ENCODE measurements at places on chromosomes 13 and 19.

DNA sequence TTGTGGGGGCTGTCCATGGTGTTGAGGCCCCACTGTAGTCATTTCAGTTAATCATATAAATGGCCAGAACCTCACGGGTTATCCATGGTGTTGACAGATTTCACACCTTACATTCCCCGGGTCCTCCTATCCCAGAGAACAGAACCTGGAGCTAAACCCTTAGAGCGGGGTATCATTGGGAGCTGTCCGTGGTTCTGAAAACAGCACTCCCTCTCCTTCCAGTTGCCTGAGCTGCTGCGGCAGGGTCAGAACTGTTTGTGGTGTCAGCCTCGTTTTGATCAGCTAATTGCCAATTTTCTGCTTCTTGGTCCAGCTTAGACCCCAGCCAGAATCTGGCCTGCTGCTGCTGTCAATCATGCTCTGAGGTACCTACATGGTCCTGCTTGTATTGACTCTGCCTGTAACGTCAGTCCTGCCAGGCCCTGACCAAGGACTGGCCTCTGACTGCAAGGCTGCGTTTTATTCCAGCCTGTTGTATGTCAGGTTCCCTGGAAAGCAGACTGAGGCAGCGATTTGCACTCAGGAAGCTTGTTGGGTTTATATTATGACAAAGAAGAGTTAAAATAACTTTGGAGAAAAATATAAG, 55.8 kb upstream of the KCTD15 start:
- no peak for DNase-seq

DNA sequence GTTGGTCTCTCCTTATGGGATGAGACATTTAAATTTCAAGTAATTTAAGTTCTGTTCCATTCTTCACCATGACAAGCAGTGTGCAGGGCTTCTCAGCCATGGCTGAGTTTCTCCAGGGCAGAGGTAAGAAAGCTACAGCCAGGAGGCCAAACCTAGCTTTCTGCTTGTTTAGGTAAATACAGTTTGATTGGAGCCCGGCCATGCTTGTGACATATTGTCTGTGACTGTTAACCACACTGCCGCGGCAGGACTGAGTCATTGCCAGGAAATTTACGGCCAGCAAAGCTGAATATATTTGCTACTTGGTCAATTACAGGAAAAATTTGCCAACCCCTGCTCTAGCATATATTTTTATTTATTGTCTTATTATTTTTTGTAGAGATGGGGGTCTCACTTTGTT, 10.7 kb downstream of the NLRP8 start:
- no peak for DNase-seq

GRCh38 chr19:19550972-19551852, 13.1 kb downstream of the CILP2 start:
- no peak for DNase-seq

DNA sequence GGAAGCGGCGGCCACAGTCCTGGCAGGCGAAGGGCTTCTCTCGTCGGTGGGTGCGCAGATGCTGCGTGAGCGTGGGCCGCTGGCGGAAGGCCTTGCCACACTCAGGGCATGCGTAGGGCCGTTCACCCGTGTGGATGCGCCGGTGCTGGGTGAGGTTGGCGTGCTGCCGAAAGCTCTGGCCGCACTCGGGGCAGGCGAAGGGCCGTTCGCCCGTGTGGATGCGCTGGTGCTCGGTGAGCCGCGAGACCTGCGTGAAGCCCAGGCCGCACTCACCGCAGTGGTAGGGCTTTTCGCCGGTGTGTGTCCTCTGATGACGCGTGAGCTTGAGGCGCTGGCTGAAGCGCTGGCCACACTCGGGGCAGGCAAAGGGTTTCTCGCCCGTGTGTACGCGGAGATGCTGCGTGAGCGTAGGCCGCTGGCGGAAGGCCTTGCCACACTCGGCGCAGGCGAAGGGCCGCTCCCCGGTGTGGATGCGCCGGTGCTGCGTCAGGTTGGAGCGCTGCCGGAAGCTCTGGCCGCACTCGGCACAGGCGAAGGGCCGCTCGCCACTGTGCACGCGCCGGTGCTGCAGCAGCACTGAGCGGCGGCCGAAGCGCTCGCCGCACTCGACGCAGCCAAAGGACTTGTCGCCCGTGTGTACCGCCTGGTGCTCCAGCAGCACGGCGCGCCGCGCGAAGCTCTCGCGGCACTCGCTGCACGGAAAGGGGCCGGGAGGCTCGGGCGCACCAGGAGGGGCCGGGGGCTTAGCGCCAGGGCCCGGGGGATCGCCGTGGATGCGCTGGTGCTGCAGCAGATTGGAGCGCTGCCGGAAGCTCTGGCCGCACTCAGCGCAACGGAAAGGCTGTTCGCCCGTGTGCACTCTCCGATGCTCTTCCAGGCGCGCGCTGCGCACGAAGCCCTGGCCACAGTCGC, 4.0 kb upstream of the UBE2M start:
- peak; percentile 73 for DNase-seq

- DNase-seq: no peak
Measured at GRCh38 chr13:85298387-85298924, 500.8 kb downstream of the SLITRK6 start.

DNA sequence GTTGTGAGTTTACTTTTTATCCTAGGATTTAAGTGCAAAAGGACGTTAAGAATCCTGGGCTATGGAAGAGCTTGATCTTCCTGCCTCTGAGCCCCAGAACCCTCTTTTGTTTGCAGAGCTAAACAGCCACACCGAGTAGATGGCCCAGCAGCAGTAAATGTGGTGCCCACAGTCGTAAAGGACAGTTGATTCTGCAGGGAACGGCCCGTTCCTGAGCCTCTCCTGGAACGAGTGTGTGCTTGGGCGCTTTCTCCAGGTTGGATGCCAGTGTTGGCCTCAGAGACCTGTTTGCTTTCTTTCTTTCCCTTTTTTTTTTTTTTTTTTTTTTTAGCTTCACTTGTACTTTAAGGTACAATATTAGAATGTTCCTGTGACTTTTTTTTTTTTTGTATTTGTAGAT, 41.7 kb downstream of the SPATA13 start:
- DNase-seq: no peak

GRCh38 chr19:8017808-8018207, 12.4 kb upstream of the ELAVL1 start:
- no peak for DNase-seq

DNA sequence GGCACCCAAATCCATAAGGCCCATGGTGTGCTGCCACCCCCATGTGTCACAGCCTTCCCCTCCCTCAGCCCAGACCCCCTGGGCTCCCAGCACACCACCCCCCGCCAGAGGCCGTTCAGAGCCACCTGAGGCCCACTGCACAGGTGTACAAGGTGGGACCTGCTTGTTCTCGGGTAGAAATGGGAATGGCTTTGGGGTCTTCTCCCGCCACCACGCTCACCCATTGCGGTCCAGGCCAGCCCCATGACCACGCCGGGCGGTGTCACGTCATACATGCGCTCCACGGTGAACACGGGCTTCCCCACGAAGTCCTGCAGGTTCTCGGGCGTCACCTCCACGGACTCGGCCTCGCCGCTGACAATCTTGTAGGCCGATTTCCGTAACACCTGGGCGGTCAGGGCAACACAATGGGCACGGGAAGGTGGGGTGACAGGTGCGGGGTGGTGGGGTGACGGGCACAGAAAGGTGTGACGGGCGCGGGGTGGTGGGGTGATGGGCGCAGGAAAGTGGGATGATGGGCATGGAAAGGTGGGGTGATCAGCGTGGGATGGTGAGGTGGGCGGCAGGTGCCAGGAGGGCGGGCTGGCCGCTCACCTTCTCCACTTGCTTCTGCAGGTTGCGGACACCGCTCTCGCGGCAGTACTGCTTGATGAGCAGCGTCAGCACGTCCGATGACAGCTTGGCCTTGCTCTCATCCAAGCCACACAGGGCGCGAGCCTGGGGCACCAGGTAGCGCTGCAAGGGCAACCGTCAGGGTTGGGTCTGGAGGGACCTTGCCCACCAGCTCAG, 4.3 kb downstream of the RPL36 start:
- no peak for DNase-seq

DNA sequence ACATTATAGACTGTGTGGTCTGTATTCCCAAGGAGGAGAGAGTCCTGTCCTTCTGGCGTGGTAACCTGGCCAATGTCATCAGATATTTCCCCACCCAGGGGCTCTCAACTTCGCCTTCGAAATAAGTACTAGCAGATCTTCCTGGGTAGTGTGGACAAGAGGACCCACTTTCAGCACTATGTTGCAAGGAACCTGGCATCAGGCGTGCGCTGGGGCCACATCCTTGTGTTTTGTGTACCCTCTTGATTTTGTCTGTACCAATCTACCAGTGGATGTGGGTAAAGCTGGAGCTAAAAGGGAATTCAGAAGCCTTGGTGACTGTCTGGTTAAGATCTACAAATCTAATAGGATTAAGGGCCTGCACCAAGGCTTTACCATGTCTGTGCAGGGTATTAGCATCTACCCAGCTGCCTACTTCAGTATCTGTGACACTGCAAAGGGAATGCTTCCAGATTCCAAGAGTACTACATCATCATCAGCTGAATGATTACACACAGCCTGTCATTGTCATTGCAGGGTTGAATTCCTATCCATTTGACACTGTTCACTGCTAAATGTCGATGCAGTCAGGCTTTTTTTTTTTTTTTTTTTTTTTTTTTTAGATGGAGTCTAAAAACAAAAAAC, 148.0 kb downstream of the PRR20E start:
- no peak for DNase-seq

DNA sequence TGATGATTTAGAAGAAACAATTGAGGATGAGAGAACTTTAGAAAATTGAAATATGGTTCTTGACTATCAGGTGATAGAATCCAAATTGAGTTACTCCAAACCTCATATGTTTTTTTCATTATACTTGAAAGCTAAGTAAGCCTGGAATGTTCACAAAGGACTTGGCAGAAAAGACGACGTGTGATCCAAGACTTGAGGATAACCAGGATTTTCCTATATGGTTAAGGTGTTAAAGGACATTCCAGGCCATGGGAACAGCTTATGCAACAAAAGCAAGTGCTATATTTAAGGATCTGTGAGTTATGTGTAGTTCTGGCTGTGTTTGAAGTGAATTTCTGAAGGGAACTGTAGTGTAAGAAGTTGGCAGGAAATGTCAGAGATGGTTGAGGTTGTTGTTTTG, 52.5 kb downstream of the SLITRK1 start:
- no peak for DNase-seq

- DNase-seq: no peak
Measured at GRCh38 chr13:33207615-33207961, 78.0 kb downstream of the STARD13 start.
